Type B pancreatic cell (in vitro differentiated cells): ENCODE measurements at places on chromosomes 1 and 21.

DNA sequence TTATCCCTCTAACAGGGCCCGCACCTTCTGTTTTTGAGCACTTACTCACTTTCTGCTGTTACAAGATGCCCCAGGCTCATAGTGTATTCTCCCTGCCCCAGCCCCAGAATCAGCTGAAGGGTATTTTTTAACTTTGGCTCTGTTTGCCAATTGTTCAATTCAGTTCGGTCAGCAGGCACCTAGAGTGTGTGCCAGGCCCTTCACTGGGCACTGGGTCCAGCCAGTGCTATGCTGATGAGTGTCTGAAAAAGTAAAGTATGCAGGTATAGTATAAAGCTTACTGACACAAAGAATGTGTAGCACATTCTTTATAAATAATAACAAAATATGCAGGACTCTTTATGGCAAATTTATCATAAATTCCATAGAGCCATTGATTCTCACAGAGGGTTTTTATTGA is 35.0 kb downstream of the FHAD1 start:
- no peak for DNase-seq

- no peak for DNase-seq
These were observed 58.0 kb downstream of the PUM1 start for GRCh38 chr1:31007462-31007991.

DNA sequence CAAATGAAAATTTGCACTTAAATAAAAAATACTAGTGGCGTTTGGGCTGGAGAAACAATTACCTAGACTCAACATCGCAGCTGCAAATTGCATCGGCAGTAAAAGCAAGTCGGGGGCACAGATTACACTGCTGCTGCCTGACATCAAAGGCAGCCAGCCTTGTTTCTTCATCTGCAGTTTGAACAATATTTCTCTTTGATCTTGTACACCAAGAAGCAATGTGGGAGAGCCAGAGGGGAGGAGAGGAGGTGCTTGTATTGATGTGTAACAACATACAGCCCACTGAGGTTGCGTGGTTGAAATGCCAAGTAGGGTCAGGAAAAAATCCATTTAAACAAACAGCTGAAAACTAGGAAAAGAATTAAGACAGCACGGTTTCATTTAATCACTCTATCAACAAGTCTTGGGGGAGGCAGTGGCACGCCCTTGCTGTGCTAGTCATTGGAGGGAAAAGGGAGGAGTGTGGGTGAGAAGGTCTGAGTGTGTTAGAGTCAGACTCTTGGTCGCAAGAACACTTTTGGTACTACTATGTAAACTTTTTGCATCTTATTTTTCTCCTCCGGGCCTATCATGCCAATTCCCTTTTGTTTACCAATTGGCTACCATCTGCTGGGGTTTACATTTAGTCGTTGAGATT is 456.5 kb downstream of the OMA1 start:
- DNase-seq: no peak

- no peak for DNase-seq
These were observed 218.7 kb upstream of the FGGY start for GRCh38 chr1:59078070-59078800.

- no peak for DNase-seq
These were observed 50.8 kb upstream of the ECE1 start for GRCh38 chr1:21341022-21341421.

DNA sequence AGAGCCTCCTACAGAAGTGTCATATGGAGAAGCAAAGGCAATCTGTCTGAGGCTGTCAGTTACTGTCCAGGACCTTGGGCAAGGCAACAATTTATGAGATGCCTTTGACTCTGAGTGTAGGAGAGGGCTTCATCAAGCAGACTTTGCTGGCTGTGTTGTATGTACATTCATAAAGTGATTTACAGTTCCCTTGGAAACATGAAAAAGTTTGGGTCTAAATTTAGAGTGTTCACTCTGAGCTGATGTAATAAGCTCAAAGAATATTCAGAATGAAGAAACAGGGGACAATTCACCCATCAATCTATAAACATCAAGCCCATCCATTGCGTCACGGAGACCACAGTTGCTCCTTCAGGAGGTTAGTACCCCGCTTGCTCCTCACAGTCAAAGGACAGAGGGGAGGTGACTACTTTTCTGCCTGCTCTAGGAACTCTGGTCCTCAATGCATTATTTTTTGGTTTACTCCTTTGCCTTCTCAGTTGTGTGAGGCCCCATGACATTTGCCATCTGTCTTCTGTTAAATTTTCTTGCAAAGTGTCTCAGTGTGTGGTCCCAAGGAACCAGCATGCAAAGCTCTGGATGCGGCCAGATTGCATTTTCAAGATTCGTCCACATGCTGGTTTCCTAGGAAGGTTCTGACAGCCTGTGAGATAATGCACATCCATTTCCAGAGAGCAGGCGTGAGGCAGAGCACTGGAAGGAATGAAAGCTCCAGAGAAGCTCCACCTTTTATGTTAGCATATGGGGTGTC is 241.1 kb upstream of the KIAA0040 start:
- DNase-seq: no peak

DNA sequence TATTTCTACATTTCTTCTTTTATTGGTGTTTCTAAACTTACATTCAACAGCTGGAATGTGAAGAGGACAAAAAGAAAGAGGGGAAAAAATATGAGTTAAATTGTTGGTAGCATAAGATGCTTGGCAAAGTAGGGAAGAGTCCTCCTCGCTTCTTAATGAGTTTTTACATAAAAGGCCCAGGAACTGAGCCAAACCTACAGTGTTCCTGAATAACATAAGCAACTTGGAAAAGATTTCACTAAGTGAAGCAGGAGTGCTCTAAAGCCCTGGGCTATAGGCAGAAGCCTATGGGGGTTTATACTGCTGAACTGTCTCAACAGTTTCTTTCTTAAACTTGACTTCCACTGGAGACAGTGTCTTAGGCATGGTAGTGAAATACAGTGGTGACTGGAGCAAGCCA is 115.0 kb upstream of the USP25 start:
- DNase-seq: no peak

DNA sequence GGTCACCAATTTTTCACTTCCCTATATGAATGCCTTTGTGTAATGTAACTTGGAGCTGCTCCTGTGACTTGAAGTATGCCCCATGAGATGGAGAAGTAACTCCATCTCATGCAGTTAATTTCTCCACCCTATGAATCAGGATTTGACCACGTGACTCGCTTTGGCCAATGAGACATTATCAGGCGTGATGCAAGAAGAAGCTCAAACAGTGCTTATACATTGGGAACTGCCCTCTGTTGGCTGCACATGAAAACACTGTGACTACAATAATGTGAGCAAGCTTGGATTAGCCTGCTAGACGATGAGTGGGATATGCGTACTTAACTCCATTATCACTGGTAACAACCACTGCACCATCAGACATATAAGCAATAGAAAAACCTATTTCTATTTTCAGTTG is 684.4 kb downstream of the PLA2G4A start:
- DNase-seq: no peak

- DNase-seq: no peak
These were observed 56.9 kb downstream of the ADAMTS5 start for GRCh38 chr21:26909972-26910371.

DNA sequence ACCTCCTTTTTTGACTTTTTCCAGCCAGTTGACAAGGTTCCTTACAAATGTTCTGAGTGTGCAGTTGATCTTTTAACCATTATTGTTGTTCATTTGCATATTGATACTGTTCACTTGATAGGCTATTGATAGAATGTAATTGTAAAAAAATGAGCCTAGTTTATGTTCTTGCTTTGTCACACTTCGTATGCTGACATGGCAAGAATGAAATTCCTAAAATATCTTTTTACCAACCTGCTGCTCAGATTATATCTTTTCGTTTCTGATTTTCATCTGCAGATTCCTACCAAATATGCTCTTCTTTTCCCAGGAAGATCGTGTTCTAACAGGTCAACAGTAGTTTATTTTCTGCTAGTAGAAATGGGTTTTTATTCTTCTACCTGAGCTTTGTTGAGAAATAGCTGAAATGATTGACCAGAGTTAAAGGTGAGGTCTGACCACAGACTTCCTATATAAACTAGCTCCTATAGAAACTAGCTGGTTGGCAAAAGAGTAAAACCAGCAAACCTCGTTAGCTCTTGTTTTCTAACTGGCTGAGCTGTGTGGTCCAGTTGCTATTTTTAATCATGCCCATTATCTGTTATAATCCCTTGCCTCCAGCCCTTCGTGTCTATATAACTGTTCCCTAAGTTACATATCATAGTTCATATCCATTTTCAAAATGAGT is 174.8 kb downstream of the HS2ST1 start:
- no peak for DNase-seq

- no peak for DNase-seq
These were observed 215.4 kb downstream of the OMA1 start for GRCh38 chr1:58331156-58331555.

- no peak for DNase-seq
These were observed 769 bp downstream of the SV2A start for GRCh38 chr1:149916898-149917252.

- no peak for DNase-seq
These were observed 51.5 kb downstream of the SYT14 start for GRCh38 chr1:209989525-209989924.

DNA sequence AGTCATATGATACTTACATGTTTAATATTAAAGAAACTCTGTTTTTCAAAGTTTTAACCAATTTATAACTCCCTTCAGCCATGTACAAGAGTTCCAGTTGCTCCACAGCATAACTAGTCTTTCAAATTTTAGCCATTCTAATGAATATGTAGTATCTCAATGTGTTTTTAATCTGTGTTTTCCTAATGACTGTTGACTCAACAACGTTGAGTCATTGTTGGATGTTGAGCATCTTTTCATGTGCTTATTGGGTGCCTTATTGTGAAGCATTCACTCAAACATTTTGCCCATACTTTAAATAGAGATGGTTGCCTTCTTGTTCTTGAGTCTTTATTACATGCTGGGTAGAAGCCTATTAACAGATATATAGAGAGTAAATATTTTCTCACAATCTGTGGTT is 240.2 kb upstream of the LYPLAL1 start:
- no peak for DNase-seq

DNA sequence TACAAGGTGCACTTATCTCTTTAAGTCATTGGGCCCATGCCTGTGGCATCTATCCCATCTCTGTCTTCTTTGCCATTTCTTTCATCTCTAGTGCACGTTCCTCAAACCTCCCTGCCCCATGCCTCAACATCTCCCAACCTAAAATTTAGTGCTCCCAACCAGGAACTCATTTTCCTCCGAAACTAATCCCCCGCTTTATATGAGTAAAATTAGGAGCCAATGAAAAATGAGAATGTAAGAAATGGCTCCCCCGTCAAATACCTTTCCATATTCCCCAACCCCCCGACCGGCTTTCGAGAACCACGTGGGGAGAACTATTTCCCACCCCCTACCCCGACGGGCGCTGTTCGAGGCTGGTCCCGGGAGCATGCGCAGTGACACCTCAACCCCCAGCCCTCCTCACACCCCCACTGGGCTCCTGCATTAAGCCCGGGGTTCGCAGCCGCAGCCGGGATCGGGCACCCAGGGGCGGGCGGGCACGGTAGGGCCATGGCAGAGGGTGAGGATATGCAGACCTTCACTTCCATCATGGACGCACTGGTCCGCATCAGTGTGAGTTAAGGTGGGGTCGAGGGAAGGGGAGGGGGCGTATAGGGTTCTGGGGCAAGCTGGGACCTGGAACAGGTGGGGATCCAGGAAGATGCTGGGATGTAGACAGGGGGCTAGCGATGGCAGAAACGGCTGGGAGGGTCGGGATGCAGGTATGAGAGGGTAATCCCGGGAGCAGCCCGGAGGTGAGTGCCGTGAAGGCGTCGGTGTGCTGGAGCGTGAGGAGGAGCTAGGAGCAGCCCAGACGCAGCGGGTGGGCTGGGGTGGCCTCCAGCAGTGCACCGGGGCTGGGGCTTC is at the start of gene TRIM46:
TSS of gene TRIM46 (plus strand) at position 372 of the 846 bp plus-strand sequence. CDS start at position 490, 118 bp downstream.
- peak; percentile 72 for DNase-seq

GRCh38 chr1:236451796-236452373 is 57.8 kb downstream of the EDARADD start:
- no peak for DNase-seq

- DNase-seq: no peak
These were observed 59.9 kb upstream of the TTC34 start for GRCh38 chr1:2861143-2861987.

- no peak for DNase-seq
These were observed 15.9 kb upstream of the ADAMTS5 start for GRCh38 chr21:26982767-26983166.

- DNase-seq: no peak
These were observed 61.5 kb upstream of the GJA5 start for GRCh38 chr1:147821883-147822282.
